Thoracic aorta (tissue), 2 donors: ENCODE measurements at places on chromosomes 6 and 20. TPM values are rescaled to one million over a fixed set of nuclear protein-coding genes. Genes with fewer than 3 reads are reported as not detected.
A peak's percentile ranks its signal among the peaks of the same experiment; 100 is the strongest.

DNA sequence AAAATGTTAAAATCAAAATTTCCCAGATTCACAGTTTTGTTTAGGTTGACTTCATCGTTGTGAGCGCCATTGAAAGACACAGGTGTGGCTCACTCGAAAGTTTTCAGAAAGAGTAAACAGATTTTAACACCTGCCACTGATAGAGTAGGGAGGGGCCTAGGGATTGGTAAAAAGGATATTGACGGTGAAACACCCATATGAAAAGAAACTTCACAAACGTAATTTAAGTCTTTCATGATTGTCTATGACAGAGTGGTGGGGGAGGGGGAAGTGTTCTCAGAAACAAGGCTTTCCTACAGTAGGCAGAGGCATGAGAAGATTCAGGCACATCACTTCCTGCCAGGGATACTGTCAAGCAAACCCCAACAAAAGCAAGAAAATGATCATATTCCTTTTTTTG is 101.4 kb downstream of the PERP start:
- H3K36me3 ChIP-seq: no peaks in the 10 kb centered on the region
- H3K27ac ChIP-seq: no peak overlapping the region
- no peak overlapping the region for H3K4me3 ChIP-seq
- H3K4me1 ChIP-seq: no peaks in the 10 kb centered on the region

- no peaks in the 10 kb centered on the region for H3K27me3 ChIP-seq
- H3K4me3 ChIP-seq: no peak overlapping the region
- no peak overlapping the region for H3K27ac ChIP-seq
- no peaks in the 10 kb centered on the region for H3K4me1 ChIP-seq
- peaks cover 17% of the 10 kb centered on the region for H3K36me3 ChIP-seq
These were observed 23.0 kb downstream of the ZNF217 start for GRCh38 chr20:53570446-53571276.

DNA sequence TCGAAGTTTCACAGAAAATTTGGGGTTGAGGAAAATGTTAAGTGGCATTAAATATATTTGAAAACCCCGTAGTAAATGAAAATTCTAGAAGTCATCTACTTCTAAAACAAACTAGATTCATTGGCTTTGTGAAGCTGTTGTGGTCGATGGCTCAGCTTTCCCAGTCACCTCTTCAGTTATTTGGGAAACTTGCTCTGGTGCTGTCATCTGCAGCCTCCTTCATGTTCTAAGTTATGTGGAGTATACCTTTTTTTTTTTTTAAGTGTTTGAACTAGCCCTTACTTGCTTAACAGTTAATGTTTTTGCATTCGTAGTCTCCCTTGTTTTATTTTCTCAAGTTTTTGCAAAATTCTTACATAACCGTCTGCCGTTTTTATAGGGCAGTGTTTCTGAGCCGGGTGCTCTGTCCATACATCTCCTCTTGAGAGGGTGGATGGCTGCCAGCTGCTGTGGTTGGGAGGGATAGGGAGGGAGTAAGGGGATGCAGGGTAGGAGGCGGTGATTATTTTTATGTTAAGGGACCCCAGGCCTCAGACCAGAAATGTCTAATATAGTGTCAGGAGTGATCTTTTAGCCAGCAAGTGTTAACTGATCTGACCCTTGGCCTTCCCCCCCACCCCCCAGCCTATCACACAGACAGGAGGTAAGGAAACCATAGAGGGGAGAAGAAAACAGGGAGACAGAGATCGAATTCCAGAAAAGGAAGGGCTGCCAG is 7.1 kb downstream of the RREB1 start:
- H3K4me3 ChIP-seq: no peak overlapping the region
- DNase-seq: no peak
- H3K36me3 ChIP-seq: no peaks in the 10 kb centered on the region
- peaks cover 14% of the 10 kb centered on the region for H3K4me1 ChIP-seq
- H3K27me3 ChIP-seq: no peaks in the 10 kb centered on the region
- H3K27ac ChIP-seq: no peak overlapping the region

DNA sequence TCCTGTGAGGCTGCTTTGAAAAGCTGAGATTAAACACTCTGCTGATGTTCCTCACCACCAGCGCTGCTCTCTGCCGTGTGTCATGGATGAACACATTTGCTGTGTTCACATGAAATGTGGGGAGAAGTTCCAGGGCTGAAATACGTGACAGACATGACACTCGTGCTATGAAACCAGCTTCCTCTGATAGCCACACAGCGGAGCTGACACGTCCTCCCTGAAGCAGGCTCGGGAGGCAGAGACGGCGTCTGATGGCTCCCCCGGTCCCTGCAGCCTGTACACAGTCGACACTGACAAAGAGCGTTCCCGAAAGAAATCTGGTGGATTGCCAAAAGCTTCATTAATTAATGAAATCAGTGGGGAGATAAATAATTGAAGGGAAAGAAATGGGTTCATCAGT is 17.5 kb downstream of the AGPAT4 start:
- no peaks in the 10 kb centered on the region for H3K27me3 ChIP-seq
- no peak overlapping the region for H3K27ac ChIP-seq
- H3K4me1 ChIP-seq: no peaks in the 10 kb centered on the region
- H3K36me3 ChIP-seq: no peaks in the 10 kb centered on the region
- no peak overlapping the region for H3K4me3 ChIP-seq

GRCh38 chr6:101458336-101458735 is 64.8 kb downstream of the GRIK2 start:
- no peaks in the 10 kb centered on the region for H3K27me3 ChIP-seq
- H3K4me1 ChIP-seq: no peaks in the 10 kb centered on the region
- H3K36me3 ChIP-seq: no peaks in the 10 kb centered on the region

DNA sequence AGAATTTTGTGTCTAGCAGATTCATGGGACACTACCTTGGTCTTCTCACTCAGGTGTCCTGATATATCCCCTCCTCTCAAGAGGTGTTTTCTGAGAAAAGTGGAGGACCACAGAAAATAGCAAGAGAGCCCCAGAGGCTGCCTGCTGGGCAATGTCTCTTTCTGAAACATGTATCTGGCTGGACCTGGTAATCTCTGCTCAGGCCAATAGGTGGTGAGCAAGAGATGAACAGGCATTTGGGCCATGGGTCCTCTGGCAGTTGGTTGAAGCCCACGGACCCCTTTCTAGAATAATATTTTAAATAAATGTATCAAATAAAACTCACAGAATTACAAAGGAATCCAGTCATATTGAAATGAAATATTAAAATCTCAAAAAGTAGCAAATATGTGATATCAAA is 8.8 kb upstream of the THBD start:
- DNase-seq: no peak
- H3K4me1 ChIP-seq: peaks cover 34% of the 10 kb centered on the region
- H3K4me3 ChIP-seq: no peak overlapping the region
- no peaks in the 10 kb centered on the region for H3K27me3 ChIP-seq
- no peaks in the 10 kb centered on the region for H3K36me3 ChIP-seq
- no peak overlapping the region for H3K27ac ChIP-seq

DNA sequence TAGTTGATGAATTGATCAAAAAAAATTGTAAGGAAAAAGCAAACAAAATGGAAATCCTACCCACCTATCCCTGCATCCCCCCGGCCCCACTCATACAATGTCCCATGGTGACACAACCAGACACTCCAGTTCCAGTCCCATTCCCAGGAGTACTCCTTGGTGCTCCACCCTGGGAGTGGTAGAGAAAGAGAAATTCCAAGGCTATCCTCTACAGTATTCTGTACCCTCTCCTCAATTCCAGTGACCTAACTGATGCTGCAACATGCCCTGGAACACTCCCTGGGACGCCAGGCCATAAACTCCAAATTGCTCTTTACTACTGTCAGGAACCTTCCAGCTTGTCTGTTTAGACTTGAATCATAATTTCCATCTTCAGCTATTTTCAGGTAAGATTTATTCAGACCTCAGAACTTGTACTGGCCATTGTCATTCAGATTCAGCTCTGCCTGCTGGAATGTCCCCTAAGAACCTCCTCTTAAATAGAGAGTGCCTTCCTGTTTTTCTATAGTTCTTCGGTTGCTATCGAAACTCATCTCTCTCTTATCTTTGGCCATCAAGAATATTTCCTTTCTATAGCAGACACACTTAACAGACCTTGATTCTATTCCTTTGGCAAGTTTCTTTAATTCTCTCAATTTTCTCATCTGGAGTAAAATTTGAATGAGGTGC is 8.7 kb downstream of the GPX6 start:
- no peak for DNase-seq
- H3K27ac ChIP-seq: no peak overlapping the region
- no peaks in the 10 kb centered on the region for H3K36me3 ChIP-seq

- H3K36me3 ChIP-seq: no peaks in the 10 kb centered on the region
- peak overlapping the region; percentile 81 for H3K4me3 ChIP-seq
- peaks cover 35% of the 10 kb centered on the region for H3K4me1 ChIP-seq
- DNase-seq: no peak
- H3K27ac ChIP-seq: no peak overlapping the region
These were observed 1.4 kb downstream of the MDGA1 start for GRCh38 chr6:37696220-37696840.

DNA sequence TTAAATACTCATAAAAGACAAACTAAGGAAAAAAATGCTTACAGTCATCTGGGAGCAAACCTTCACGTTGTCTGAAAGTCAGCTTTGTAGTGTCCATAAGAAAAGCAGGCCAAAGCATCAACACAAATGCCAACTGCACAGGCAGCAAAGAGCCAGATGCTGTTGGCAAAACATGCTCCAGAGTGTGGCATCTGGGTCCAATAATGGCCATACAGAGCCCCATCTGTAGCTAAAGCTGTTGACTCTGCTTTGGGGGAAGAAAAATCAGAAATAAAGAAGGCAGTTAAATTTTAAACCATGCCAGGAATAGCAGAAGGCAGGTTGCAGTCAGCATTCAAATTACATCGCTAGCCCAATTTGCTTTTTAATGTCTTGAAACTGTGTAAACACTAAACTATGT is 776.3 kb downstream of the EYS start:
- no peak overlapping the region for H3K4me3 ChIP-seq
- H3K4me1 ChIP-seq: no peaks in the 10 kb centered on the region
- no peak for DNase-seq
- no peak overlapping the region for H3K27ac ChIP-seq
- no peaks in the 10 kb centered on the region for H3K27me3 ChIP-seq

GRCh38 chr6:144036064-144036834 is 28.2 kb upstream of the PLAGL1 start:
- no peaks in the 10 kb centered on the region for H3K27me3 ChIP-seq
- H3K36me3 ChIP-seq: no peaks in the 10 kb centered on the region
- peak overlapping the region; percentile 66 for H3K4me3 ChIP-seq
- no peak for DNase-seq

DNA sequence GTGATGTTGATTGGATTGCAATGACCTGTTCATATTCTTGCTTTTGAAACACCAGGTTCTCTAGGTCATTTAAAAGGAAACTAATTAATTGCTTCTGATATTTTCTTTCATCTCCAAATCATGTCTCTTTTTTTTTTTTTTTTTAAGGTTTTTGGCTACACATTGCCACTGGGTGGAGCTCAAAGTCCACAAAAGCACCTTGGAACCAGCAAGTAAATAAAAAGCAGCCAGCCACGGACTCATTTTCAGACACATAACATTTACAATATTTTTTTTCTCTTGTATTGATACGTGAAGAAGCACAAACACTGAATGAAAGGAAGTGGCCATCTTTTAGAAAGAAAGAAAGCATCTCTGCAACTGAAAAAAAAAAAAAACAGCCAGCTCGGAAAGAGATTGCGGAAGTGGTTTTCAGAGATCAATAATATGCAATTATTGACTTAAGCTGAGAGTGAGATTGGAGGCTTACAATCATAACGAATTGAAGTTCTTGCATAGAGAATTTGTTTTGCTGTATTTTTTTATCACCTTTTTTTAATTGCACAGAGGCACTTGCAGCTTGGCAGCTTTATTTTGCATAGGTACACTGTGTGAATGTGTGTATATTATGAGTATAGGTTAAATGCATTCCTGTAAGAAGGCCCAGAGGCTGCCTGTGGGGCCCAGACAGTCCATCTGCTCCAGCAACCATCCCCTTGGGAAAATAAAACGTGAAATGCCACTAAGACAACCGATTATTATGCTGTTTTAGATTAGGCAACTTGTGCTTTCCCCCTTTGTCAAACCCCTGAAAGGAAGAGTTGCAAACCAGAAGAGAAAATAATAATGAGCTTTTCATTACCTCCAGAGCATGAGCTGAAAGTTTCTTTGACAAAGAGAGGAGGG is 28.2 kb downstream of the CGA start:
- H3K27ac ChIP-seq: no peak overlapping the region
- H3K27me3 ChIP-seq: no peaks in the 10 kb centered on the region

DNA sequence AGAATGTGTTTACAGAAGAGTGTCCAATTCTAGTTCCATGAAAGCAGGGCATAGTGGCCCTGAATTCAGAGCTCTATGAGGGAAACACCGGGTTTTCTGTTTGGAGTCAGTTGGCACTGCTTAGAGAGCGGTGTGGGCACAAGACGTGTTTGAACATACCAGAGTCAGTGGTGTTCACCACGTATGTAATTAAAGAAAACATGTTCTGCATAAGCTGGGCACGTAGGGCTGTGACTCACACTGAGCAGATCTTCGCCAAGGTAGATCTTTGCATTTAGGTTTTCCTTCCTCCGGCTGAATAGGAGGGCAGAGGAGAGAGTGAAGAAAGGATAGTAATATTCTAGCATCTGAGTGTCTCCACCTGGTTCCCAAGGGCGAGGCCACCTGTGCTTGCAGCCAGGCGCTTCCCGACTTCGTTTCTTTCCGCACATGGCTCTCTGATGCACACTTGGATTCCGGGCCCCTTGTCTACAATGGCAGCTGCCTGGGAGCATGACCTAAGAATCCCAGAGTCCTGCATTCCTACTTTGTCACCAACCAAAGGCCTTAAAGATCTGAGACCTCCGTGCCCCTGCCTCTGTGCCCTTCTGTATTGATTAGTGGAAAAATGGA is 136.2 kb downstream of the ERMARD start:
- H3K36me3 ChIP-seq: no peaks in the 10 kb centered on the region
- no peak for DNase-seq
- H3K4me1 ChIP-seq: no peaks in the 10 kb centered on the region
- H3K4me3 ChIP-seq: no peak overlapping the region

DNA sequence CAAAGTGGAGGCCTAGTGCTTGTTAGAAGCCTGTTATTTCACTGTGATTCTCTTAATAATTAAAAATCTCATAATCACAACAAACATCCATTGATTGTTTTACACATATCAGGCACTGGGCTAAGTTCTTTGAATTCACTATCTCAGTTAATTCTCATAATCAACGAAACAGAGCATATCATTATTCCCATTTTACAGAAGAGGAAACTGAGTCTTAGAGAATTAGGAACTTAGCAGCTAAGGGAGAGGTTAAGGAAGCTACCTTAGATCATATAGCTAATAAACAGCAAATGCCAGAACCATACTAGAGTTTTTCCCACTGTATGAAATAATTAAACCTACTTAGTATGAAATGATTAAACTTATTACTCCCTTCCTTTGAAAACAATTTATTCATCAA is 7.0 kb downstream of the HMGN3 start:
- H3K4me3 ChIP-seq: no peak overlapping the region
- no peaks in the 10 kb centered on the region for H3K27me3 ChIP-seq
- H3K27ac ChIP-seq: no peak overlapping the region

- peaks cover 3% of the 10 kb centered on the region for H3K27me3 ChIP-seq
- H3K4me3 ChIP-seq: no peak overlapping the region
- DNase-seq: no peak
- H3K36me3 ChIP-seq: no peaks in the 10 kb centered on the region
- H3K4me1 ChIP-seq: no peaks in the 10 kb centered on the region
These were observed 159.4 kb upstream of the GGTLC1 start for GRCh38 chr20:24147961-24148360.

- no peak for DNase-seq
- no peaks in the 10 kb centered on the region for H3K36me3 ChIP-seq
- no peak overlapping the region for H3K4me3 ChIP-seq
- H3K27ac ChIP-seq: no peak overlapping the region
- H3K4me1 ChIP-seq: peaks cover 30% of the 10 kb centered on the region
These were observed 34.7 kb downstream of the TAF4 start for GRCh38 chr20:62030834-62031434.

The BPIFA1 gene
- not detected for total RNA-seq

The NFATC2 gene
- 24.5 TPM for total RNA-seq

The SUPT3H gene
- 5.3 TPM for total RNA-seq

The ETV7 gene
- total RNA-seq: 5.4 TPM

The OTOR gene
- total RNA-seq: not detected
